Hematopoietic multipotent progenitor cell treated with erythropoietin and hydrocortisone succinate and interleukin-3 and kit ligand, for 15 days (in vitro differentiated cells): ENCODE measurements at places on chromosomes 1 and 21.

- DNase-seq: no peak
Observed at GRCh38 chr1:99589186-99589636, 56.7 kb upstream of the PALMD start.

DNA sequence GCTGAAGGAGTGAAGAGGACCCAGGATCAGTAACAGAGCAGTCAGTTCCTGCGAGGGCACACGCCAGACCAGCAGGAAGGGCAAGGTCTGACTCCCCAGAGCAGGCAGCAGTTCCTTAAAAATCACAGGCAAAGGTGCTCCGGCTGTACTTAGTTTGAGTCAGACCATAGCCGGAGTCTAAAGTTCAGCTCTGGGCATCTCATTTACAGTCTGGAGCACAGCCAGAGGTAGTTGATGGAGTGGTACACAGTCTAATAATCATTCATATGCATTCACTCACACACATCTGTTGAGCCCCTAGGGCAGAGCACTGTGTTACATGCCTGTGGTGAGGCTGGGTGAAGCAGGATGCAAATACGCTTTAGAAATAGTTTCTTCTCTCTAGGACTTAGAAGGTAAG, 7.3 kb upstream of the AMIGO1 start:
- DNase-seq: no peak

DNA sequence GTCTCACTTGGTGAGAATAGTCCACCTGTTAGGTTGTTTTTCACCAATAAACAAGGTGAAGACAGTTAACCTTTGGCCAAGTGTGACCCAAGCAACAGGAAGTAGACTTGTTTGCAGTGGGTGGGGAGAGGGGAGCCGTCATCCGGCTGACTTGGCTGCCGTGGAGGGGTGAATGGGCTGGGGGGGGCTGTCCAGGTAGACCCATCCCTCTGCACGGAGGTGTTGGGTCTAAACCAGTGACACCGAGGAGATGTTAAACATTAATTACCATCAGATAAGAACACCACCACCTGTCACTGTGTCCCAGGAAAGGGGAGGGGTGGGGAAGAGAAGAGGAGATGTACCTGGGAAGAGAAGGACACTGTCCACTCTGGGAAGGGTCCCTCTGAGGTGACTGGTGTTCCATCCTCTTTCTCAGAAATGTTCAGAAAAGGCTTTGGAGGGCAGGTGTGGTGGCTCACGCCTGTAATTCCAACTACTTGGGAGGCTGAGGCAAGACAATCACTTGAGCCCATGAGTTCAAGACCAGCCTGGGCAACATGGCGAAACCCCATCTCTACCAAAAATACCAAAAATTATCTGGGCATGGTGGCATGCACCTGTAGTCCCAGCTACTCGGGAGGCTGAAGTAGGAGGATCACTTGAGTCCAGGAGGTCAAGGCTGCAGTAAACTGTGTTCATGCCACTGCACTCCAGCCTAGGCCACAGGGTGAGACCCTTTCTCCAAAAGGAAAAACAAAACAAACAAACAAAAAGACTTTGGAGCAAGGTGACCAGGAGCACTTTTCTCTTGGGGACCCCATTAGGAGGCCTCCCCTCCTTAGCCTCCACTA, 6.7 kb upstream of the MYOM3 start:
- no peak for DNase-seq

GRCh38 chr1:56255516-56256152, 323.7 kb downstream of the PLPP3 start:
- DNase-seq: no peak

DNA sequence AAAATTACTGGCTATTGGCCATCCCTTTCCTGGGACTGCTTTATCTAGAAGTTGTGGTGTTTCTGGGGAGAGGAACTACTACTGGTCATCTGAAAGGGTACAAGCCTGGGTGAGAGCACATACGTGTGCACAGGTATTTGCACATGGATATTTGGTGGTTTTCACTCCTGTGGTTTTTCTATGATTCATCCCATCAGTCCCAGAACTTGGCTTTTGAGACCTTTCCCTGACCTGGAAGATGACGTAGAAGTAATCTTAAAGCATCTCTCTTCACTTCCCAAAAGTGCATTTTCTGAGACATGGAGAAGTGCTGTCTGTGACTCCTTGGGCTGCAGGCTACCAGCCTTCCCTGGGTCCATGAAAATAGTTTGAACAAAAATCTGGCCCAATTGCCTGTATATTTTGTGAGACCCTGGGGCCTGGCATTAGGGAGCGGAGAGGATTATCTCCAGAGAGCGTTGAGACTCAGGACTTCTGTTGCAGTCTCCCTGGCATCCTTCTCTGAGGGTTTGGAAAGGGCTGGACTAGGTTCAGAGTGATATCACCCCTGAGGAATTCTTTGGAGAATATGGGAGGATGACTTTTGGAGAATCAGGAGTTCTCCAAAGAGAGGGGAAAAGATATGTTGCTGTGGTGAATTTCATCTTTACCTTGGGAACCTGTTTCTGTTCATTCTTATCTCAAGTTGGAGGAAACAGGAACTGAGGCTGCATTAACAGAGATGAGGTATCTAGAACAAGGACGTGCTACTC, 130.8 kb downstream of the NOS1AP start:
- no peak for DNase-seq

DNA sequence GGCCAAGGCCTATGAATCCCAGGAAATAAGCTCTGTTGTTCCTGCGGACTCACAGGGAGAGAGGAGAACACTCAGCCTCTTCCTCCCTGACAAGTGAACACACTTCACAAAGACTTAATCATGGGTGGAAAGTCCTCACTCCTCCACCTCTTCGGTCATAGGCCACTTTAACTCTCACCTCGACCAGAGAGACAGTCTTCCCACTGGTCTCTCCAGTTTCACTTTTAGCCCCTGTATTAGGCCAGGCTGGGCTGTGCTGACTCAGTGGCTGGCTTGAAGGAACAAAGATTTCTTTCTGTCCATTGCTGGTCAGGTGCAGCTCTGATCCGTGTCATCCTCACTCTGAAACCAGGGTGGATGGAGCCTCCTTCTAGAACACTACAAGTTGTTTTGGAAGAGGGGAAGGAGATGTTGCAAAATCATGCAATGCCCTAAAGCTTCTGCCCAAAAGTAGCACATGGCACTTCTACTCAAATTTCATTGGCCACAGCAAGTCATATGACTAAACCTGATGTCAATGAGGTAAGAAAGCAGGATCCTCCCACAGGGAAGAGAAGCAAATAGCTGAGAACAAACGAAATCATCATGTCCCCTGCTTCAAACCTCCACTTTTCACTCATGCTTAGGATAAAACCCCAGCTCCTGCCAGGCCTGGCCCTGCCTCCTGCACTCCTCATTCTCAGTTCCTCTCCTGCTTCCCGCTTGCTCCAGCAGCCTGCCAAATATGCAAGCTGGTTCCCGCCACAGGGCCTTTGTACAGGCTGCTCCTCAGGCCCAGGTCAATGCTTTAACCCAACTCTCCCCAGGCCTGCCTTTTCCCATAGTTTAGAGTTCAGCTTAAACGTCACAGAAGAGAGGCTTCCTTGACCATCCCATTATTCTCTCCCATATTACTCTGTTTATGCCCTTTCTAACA, 150.5 kb upstream of the RUNX3 start:
- DNase-seq: no peak
